ENCODE measurements at places on chromosomes 13 and 19.

DNA sequence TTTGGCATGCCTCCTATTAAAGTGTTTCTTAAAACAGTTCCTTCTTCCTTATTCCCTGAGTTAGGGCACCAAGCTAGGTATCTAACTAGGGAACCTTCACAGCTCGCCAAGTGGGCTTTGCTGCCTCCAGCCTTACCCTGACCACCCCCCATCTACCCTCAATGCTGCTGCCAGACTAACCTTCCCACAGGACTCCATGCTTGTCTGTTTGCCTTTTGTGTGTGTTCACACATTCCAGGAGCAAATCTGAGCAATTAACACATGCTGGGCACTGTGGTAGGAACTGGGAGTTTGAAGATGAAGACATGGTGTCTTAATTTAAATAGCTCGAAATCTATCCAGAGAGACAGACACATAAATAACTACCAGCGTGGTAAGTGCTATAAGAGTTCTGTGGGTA lies 185.2 kb downstream of the MZT1 start:
- DNase-seq, result no peak

- no peak for DNase-seq
Observed at GRCh38 chr13:57470491-57470890, 161.1 kb upstream of the PCDH17 start.

- peak; percentile 12 for DNase-seq
Observed at GRCh38 chr19:20038358-20039202, 725 bp downstream of the ZNF682 start.

GRCh38 chr13:38758277-38758676 lies 71.4 kb downstream of the FREM2 start:
- DNase-seq, result no peak

DNA sequence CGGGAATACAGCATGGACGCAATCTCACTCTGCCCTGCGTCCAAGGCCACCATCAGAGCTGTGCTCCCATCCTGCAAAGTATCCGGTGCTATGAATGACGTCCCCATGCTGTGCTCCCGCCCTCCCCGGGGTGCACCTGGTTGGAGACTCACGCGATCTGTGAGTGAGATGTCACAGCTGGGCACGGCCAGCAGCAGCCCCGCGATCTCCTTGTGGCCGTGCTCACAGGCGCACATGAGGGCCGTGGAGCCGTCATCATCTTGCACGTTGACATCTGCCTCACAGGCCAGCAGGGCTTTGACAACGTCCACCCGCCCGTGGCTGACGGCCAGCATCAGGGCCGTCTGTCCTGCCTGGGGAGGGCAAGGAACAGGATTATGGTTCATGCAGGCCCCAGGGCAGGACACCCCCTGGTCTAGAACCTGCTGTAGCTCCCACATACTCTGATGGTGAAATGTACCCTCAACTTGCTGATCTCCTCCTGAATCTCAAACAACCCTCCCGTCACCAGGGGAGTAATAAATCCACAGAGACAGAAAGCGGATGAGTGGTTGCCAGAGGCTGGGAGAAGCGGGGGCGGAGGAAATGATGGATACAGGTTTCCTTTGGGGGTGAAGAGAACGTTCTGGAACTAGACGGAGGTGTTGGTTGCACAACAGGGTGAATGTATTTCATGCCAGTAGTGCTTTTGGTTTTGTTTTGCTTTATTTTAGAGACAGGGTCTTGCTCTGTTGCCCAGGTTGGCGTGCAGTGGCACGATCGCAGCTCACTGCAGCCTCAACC lies 14.5 kb upstream of the SPC24 start:
- DNase-seq, result no peak

- DNase-seq, result no peak
Observed at GRCh38 chr13:28744656-28745055, 25.9 kb upstream of the SLC46A3 start.

- no peak for DNase-seq
Observed at GRCh38 chr19:36121486-36122124, 6.3 kb downstream of the TBCB start.

GRCh38 chr19:19944583-19944880 lies 43.8 kb downstream of the ZNF93 start:
- no peak for DNase-seq

- DNase-seq, result no peak
Observed at GRCh38 chr19:17419154-17419620, 660 bp upstream of the MVB12A start.

DNA sequence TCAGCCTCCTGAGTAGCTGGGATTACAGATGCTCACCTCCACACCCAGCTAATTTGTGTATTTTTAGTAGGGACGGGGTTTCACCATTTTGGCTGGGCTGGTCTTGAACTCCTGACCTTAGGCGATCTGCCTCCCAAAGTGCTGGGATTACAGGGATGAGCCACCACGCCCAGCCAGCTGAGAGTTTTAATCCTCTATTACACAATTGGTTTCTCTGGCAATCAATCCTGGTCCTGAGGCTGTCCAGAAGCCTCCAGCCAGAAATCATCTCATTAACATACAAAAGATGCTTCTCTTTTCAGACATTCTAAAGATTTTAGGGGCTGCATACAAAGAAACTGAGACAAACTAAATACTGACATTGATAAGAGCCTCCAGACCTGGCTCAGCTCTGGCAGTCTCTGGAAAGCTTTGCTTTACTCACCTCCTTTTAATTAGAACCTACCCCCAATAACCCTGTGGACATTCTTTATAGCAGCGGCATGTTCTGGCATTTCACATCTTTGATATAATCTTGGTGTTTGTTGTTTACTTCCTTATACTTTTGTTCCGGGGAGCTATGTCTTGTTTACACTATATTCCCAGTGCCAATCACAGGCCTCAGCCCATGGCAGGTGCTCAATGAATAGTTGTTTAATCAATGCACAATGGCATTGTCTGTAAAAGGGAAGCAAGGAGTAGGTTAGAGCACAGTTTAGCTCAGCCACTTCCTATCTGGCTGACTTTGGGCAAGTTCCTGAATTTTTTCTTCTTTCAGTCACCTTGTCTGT lies 4.1 kb upstream of the ZNF724 start:
- DNase-seq, result no peak

DNA sequence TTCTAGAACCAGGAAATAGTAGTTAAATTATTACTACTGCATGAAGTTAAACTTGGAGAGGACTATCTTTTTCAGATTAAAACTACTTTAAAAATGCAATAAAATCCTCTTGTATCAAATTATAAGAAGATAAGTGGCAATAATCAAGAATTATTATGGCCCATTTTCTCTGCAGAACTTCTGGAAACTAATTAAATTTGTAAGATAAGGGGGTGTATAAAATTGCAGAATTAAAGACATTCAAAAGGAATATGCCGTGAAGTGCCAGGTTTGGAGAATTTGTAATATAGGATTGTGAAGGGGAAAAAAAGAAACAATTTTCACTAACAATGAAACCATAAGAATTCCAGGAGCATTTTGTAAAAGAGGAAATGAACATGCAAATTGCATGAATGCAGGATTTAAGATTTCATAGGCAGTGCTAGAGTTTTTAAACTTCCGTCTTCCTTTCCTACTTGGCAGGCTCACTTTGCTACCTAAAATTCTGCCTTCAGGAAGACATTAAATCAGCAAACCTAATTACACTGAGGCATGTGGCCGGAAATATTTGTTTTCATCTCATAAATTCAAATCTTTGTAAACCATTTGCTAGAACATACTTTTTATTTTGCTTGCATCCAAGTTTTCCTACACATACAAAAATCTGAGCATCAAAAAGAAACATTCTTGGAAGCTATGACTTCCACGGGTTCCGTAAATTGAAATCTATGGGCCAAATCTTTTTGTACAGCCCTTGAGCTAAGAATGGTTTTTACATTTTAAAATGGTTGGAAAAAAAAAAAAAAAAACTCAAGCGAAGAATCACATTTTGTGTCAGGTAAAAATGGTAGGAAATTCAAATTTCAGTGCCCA lies 166.9 kb downstream of the DCLK1 start:
- no peak for DNase-seq

Data from astrocyte of the cerebellum (primary cell).